CD4-positive, alpha-beta T cell treated with Interleukin-21 for 1 hour (primary cell): ENCODE measurements at places on chromosomes 13 and 19.

DNA sequence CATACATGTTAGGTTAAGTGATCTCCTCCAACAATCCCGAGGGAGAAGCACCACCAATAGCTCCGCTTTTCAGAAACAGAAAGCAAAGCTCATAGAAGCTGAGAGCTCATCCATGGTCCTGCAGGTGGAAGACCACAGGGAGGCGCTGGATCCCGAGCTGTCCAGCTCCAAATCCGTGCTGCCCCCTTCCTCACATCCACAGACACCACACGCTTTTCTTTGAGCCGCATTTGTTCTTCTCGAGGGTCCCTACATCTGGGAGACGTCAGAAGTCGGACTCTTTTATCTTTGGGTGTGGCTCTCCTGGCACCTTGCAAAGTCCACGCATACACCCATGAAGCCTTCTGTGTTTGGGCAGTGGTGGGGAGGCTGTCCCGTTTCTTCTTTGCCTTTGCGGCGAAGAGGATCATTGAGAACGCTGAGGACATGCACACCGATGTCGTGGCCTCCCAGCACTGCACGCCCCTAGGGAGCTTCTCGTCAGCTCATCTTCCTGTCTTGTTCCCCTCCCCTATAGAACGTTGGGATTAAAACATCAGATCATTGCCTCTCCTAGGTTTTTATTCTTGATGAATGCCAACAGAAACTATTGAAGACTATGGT, 184.8 kb downstream of the TEX29 start:
- no peak for DNase-seq

DNA sequence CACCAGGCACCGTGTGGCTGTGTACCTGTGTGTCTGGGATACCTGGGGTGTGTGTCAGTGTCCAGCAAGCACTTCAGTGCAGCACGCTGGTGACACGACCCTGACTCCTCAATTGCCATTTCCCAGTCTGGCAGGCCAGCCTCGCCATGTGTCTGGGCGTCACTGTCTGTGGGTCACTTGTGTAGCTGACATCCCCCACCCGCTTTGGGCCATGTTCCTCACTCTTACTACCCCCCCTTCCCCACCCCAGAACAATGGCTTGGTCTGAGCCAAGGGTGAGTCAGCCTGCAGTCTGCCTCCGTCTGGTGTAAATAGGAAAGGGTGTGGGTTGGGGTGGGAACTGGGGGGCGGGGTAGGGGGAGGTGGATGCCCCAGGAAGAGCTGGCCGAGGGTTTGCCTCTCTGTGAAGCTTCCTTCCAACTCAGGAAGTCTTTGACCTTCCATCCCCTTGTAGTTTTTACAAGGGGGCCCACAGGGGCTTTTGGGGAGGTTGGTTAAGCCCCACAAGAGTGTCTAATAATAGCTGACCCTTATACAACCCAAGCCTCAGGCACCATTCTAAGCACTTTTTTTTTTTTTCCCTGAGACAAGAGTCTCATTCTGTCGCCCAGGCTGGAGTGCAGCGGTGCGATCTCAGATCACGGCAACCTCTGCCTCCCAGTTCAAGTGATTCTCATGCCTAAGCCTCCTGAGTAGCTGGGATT, 17.6 kb downstream of the NOVA2 start:
- DNase-seq, result no peak

- DNase-seq, result peak; percentile 52
These were observed 1.2 kb upstream of the GPX4 start for GRCh38 chr19:1102407-1103131.

- no peak for DNase-seq
These were observed 226.8 kb downstream of the PCDH17 start for GRCh38 chr13:57858376-57858775.

DNA sequence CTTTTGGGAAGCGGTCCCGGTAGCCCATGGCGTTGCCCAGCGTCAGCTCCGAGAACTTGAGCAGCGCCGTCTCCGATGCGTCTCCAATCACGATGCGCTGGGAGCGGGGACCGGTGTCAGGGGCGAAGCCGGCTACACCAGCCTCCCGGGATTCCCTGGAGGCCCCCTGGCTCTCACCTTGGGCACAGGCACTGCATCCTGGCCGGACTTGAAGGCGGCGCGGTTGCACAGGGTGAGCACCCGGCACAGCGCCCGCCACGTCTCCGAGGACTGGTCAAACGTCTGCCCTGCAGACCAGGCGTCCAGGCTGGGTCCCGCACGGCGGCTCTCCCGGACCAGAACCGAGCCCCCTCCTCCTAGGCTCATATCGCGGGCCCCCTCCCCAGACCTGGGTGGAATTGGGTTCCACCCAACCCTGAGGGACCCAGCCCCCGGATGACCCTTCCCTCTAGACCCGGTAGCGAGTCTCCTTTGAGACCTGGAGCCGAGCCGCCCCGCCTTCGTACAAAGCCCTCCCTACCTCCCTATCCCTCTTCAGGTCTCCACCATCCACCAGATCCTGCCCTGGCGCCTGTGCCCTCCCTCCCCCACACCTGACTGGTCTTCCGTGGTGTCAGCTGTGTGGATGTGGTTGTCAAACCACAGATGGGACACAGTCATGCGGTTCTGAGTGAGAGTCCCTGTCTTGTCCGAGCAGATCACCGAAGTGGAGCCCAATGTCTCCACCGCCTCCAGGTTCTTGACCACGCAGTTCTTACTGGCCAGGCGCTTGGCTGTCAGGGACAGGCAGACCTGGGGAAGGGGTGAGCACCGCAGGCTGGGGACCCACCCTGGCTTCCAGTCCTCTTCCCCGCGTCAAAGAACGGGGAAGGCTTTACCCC, 4.8 kb downstream of the ATP4A start:
- no peak for DNase-seq

DNA sequence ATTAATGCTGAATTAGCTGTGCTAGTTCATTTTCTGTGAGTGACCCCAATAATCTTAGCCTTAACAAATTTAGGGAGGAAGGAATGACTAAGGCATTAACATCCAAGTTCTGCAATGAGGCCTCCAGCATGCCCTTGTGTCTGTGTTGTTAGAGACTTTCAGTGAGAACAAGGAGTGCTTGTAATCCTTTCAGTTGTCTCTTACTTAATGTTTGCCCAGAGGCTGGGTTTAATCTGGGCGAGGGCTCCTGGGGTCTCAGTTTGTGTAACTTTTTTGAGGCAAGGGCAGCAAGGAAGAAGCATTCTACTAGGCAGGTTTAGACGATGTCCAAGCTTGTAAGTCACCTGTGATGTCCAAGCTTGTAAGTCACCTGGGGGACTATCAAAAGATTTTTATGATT, 24.3 kb downstream of the CCNA1 start:
- no peak for DNase-seq

DNA sequence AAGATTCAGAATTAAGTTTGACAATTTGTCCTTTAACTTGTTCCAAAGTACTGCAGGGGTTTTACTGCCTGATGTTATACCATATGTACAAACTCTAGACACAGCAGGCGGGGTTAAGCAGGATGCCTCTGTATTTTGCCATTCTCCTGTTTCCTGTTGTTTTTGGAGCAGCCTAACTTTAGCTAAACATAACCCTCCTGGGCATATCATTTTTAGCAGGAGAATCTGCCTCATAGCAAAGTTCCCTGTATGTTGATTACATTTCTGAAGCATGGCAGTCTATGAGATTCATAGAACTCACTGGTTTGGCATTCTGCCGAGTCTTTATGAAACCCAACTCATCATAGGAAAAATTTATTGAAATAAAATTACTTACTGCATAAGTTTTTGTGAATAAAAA, 5.2 kb downstream of the LHFPL6 start:
- DNase-seq, result no peak

DNA sequence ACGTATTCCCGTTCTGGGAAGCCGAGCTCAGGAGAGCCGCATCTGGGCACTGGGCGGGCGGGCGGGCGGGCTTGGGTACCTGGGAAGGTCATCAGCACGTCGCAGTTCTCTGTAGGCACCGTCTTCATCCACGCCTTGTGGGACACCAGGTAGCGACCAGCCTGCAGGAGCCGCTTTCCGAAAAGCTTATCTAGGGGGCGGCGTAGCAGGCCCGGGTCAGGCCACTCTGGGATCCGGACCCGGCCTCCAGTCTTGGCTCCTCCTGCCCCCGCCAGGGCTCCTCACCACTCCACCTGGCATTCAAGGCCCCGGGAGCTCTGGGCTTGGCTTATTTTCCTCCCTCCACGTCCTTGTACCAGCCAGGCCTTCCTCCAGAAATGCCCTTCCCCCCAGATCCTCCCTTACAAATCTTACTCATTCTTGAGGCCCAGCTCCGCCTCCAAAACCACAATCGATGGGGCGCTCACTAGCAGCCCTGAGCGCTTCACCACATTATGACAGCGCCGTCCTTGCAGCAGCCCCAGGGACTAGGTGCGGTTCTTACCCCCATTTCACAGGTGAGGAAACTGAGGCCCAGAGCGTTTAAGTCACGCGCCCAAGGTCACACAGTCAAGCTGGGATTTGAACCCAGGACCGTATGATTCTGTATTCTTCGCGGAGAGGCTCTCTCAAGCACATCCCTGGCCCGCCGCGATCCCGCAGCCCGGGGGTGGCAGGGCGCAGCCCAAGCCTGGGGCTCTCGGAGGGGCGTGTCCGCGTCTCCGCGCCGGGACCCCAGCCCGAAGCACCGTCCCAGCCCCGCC, 843 bp downstream of the ANO8 start:
- peak; percentile 75 for DNase-seq

- DNase-seq, result no peak
These were observed 9.6 kb downstream of the ZNF211 start for GRCh38 chr19:57642396-57643046.

DNA sequence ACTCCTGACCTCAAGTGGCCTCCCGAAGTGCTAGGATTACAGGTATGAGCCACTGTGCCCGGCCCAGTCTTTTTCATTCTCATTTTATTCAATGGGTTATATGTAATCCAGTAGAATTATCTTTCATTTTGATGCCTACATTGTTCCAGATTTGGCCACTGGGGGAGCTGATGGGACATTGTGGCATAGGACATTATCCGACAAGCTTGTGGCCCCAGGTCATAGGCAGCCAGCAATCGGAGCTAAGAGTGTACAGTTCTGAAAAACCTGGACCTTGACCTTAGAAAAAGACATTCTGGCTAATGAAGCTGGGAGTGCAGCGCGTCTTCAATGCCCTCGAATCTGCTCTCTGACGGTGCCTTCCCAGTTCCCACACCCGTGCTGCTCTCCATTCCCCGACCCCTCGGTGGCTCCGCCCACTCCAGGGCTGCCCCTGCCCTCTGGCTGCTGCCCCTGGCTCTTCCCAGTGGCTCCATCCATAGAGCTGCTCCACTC, 108.7 kb downstream of the TEX29 start:
- DNase-seq, result peak; percentile 15

- peak; percentile 52 for DNase-seq
These were observed 18.5 kb downstream of the KLF2 start for GRCh38 chr19:16343156-16343555.

DNA sequence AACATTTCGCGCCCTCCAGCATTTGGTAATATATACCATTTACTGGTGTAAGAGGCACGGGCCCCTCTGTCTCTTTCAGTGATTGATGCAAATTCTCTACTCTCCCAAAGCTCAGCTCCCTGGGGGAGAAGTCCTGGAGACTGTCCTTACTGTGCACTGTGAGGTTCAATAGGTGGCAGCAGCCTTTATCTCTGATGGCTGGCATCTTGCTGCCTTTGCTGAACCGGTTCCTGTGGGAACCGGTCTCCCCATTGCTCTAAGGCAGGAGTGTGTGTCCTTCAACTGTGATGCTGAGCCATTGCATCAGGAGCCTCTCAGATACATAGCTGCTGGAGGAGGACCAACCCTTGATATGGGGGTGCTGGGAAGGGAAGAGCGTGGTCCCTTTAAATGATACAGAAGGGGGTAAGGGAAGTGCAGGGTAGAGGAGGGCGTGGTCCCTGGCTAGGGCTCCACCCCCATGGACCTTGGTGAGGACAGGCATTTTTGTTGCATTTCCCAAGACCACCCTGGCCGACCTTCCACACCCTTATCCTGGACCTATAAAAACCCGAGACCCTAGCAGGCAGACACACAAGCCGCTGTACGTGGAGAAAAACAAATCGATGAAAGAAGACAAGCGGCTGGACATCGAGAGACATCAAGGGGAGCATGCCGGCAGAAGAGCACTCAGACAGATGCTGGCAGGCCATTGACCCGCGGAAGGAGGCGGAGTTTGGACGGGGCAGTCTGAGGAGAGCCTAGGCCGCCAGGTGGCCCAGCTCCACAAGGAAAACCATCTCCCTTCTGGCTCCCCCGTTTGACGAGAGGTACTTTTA, 41.1 kb upstream of the GTF3A start:
- no peak for DNase-seq

DNA sequence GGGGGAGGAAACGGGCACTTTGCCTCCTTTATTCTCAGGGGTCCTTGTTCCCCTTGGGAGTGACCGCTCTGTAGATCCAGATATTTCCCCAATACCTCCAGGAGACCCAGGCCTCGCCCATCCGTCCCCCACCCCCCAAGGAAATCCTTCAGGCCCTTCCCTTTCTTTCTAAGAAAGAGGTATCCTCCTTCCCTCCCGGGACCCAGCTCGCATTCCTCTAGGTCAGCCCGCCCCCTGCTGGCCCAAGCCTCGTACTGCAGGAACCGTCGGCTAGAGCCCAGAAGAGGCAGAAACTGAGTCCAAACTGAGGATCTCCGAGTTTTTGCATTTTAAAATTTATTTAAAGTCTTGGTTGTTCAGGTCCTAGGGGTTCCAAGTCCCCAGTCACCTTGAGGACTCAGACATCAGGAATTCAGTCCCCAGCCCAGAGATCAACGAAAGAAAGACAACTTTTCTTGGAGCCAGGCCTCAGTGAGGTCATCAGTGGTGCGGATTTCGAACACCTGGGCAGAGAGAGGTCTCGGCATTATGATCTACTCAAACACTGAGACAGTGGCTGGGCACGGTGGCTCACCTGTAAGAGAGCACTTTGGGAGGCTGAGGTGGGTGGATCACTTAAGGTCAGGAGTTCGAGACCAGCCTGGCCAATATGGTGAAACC, 7.5 kb upstream of the LRFN1 start:
- DNase-seq, result peak; percentile 83

DNA sequence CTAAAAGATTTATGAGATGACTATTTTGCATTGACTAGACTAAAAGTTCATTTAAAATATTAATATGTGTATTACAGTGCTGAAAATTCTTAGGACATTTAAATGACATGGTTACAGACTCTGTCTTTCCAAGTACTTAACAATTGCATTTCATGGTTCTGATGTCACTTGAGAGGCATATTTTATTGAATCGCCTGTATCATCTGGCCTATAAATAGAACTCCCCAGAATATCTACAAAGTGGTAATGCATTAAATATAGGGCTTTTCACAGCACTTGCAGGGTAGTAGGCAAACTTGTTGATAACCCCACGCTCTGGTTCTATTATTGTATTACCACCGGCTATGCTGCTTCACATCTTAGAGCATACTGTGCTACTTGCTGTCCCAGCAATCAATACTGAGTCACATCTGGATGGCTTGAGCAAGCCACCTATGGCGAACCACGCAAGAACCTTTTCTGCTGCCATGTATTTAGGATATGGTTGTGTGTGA, 400.6 kb downstream of the HS6ST3 start:
- no peak for DNase-seq

- no peak for DNase-seq
These were observed 65.0 kb downstream of the ATP7B start for GRCh38 chr13:51946163-51946669.
